ENCODE measurements at places on chromosomes 2 and 18.

- DNase-seq: no peak
Observed at GRCh38 chr18:56235071-56235470, 403.3 kb downstream of the TXNL1 start.

DNA sequence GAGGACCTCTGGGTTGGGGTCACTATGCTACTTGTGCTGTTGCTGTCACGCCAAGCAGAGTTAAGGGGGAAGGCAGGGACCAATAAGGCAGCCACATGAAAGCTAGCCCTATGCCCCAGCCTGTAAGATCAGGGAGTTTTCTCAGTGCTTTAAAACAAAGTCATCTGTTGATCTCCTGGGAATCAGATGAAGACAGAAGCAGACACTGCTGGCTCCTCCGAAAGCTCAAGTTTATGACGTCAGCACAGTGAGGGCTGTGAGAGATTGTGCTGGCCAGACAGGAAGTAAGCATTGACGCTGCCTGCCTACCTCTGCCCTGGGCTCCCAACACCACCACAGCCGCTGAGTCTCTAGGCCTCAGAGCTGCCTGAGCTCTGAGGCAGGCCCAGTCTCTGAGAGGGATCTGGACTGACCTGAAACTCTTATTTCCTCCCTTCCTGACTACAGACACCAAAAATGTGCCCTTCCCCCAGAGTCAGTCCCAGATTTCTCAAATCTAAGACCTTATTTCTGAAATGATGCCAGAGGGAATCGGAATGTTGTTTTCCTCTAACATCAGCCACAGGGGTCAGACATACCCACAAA, 118.1 kb upstream of the EPAS1 start:
- DNase-seq: no peak

- no peak for DNase-seq
Observed at GRCh38 chr2:138468617-138469016, 33.0 kb upstream of the SPOPL start.

GRCh38 chr18:79624356-79625170, 55.0 kb upstream of the CTDP1 start:
- DNase-seq: no peak

DNA sequence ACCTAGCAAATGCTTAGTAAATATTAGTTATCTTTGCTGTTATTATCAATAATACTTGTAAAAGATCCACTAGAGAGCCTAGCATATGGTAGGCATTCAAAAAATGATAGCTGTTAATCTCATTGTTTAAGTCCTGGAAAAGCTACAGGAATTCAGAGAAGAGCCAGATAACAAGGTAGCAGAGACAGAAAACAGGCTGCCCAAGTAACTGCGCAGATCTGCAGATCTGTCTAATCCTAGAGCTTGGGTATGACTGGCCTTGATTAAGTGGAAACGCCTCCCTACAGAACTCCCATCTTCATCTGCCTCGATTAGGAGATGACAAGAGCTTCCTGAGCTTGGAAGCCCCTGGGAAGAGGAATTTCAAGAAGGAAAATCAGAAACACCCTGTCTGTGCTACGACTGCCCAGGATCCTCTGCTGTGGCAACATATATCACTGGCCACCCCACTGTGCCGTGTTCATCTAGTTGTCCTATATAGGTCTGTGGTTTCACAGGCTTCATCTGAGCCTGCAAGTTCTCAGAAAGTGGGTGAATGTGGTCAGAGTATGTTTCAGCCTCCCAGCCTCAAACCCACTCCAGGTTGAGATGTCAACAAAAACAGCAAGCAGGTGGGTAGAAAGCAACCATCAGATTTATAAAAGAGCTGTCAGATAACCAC, 151.5 kb upstream of the PKDCC start:
- no peak for DNase-seq

DNA sequence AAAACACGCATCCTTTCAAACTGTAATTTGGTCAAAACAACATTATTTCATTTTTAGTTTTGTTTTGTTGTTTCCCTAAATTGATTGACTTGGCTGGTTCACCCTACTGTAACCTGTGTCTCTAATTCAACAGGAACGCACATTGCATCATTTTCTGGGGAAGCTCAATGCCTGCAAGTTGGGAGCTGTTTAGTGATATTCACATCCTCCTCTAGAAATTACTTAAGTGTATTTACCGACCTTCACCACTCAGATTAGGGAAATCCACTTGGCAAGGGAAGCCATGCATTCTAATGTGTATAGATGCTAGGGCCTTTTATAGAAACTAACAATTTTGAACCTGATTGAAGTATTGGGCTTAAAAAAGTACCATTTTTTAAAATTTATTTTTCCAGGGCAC, 7.3 kb upstream of the TPO start:
- no peak for DNase-seq

- no peak for DNase-seq
Observed at GRCh38 chr2:79700651-79701050, 187.8 kb downstream of the CTNNA2 start.

DNA sequence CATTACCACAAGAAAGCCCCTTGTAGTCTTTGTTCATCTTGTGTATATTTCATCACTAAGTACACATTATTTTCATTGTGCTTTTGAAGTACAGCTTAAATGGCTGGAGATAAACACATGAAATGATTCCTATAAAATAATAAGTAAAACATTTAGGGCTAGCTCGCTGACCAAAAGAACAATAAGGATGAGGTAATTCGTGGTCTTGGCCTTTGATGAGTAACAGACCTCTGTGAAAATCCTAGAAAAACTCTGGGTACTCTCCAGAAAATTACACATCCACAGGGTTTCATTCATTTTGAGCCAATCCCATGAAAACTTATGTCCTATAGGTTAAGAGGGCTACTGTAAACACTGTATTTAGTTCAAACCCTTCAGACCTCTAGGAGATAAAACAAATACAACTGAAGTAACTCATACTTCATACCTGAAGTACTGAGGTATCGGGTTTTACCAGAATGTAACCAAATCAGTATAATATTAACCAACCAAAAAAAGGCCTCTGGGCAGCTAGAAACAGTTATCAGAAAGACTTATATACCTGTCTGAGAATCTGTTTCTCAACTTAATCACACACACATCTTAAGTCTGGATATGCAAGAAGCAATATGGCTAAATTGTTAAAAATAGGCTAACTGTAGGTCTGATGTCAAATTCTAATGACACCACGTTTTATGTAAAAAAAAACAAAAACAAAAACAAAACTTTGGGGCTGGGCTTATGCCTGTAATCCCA, 31.0 kb downstream of the CFAP36 start:
- DNase-seq: no peak

- no peak for DNase-seq
Observed at GRCh38 chr2:62486439-62486765, 19.6 kb downstream of the TMEM17 start.

DNA sequence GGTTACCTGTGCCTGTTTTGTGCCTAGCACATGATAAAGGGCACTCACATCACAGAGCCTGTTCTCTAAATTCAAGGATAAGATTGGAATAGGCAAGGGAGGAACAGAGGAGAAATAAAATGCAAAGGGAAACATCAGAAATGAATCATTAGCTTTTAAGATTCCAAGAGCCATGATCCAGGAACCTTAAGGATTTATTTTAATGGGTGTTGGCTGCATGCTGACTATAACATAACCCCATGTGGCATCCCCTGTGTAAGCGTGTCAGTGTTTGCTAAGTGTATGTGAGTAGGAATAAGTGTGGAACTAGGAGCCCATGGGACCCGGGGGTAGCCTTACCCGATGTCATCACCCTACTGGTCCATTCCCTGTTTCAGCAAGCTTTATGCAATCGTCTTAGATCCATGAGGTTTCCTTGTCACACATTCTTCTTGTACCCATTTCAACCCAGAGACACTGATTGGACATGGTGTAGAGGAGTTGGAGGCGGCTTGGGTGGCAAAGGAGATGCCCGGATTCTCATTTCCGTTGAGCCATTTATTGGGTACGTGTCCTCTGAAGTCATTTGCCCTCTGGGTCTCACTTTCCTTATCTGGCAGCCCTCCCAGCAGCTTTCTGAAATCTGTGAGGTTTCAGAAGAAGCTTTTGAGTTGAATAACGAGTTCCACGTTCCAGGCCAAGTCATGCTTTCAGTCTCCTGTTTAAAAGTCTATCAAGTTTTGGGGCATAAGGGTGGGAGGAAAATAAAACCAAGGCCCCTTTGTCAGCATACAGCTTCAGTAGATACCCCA, 117.0 kb downstream of the MGAT5 start:
- DNase-seq: no peak

DNA sequence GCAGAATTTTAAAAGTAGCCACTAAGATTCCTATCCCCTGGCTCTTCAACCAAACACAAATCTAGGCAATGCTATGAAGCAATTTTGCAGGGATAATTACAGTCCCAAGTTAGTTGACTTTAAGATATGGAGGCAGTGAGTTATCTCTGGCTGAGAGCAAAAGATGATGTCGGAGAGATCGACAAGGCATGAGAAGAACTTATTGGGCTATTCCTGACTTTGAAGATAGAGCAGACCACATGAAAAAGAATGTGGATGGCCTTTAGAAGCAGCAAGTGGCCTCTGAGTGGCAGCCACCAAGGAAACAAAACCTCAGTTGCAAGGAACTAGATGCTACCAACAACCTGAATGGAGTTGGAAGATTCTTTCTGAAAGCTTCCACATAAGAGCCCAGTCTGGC, 58.2 kb upstream of the PPM1B start:
- DNase-seq: no peak

DNA sequence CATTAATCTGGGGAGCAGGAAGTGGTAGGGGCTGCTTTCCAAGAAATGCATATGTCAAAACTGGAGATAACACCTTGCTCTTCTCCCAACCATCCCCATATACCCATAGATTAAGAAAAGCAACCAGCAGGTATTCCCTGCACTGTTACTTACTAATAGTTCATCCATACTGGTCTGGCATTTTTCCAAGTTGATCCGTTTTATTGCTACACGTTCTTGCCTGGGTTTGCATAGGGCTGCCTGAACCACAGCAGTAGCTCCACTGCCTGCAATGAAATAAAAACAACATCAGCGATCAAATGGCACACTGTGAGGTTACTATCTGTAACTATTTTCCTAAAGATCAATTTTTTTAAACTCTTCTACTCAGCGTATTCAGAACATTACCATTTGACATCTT, 65.6 kb downstream of the STK39 start:
- no peak for DNase-seq

- DNase-seq: no peak
Observed at GRCh38 chr2:62143696-62144095, 52.2 kb upstream of the B3GNT2 start.

- DNase-seq: no peak
Observed at GRCh38 chr18:9137168-9138066, 836 bp downstream of the ANKRD12 start.

- no peak for DNase-seq
Observed at GRCh38 chr18:2572892-2573291, 1.5 kb downstream of the NDC80 start.

DNA sequence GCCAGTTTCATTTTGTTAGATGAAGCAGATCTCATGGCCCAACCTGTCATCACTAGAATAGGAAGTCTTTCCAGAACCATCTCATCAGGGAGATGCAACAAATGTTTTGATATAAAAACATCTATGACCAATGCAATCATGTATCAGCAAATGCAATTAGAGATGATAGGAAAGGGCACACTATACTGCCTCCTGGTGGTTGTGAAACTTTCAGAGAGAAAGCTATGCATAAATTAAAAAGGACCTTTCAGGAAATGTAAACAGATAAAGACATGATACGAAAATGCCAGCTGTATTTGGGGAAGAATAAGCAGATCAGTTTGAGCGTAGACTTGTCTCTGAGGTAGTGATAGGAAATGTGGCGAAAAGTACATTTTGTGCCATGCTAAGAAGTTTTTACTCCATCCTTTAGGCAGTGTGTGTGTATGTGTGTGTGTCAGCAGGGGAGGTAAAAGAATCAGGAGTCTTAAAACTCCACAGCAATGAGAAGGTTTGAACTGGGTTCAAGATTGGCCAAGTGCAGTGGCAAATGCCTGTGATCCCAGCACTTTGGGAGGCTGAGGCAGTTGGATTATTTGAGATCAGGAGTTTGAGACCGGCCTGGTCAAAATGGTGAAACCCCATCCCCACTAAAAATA, 479.3 kb downstream of the CPS1 start:
- no peak for DNase-seq

DNA sequence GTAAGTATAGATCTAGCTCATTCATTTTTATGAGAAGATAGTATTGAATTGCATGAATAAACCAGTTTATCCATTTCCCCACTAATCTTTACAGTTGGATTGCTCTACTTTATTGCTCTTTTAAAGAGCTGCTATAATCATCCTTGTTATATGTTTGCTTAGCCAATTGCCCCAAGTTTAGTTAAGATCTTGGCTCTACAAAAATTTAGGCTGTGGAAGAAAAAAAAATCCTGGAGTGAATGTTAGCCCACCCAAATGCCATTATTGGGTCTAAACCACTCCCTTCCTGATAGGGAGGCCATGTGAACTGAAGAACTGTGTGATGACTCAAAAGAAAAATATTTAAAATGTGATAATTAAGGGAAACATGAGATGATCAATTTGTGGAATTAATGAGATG, 2.9 kb downstream of the ALS2 start:
- no peak for DNase-seq

DNA sequence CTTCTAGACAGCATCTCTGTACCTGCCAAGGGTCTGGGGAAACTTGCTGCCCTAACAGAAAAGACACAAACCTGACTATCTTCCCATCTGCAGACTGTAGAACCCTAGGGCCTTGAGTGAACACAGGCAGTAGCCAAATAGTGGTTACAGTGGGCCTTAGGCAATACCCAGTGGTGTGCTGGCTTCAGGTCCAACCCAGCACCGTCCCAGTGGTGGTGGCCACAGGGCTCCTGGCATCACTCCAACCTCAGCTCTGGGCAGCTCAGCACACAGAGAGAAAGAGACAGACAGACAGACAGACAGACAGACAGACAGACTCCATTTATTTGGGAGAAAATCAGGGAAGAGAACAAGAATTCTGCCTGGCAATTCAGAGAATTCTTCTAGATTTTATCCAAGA, 29.3 kb upstream of the UPP2 start:
- DNase-seq: no peak

DNA sequence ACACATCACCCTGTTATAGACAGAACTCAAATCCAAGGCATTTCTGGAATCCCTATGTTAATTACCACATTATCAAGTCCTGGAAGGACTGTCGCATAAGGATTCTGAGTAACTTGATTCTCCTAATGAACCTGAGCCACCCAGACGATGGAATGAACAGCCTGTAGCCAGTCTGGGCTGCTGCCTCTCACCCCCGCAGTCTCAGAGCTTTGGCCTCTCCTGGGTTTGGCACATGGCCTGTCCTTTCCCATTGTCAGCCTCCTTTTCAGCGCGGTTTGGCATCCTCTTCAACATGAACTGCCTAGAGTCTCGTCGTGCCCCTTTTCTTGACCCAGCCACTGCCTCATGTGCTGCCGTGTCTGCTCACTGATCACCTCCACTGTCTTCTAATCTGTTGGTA, 147.6 kb downstream of the SLC8A1 start:
- no peak for DNase-seq

Data from Panc1 (cell line).